Dermis blood vessel endothelial cell (primary cell): ENCODE measurements at places on chromosomes 5 and 9. TPM values are rescaled to one million over a fixed set of nuclear protein-coding genes. Genes with fewer than 3 reads are reported as not detected.
A peak's percentile ranks its signal among the peaks of the same experiment; 100 is the strongest.

GRCh38 chr5:107654827-107655226 lies 15.9 kb downstream of the EFNA5 start:
- no peak for DNase-seq

Gene PGM5
- 110 and 128 TPM in 2 replicates for total RNA-seq

Gene SLC1A1
- 4.1 and 8.4 TPM in 2 replicates for total RNA-seq

Gene SOHLH1
- 0.05 TPM in 1 of 2 replicates, not detected in the other for total RNA-seq

GRCh38 chr5:153237671-153238332 lies 252.7 kb upstream of the GRIA1 start:
- no peak for DNase-seq

- no peak for DNase-seq
Measured at GRCh38 chr5:2832394-2832793, 80.9 kb upstream of the IRX2 start.

DNA sequence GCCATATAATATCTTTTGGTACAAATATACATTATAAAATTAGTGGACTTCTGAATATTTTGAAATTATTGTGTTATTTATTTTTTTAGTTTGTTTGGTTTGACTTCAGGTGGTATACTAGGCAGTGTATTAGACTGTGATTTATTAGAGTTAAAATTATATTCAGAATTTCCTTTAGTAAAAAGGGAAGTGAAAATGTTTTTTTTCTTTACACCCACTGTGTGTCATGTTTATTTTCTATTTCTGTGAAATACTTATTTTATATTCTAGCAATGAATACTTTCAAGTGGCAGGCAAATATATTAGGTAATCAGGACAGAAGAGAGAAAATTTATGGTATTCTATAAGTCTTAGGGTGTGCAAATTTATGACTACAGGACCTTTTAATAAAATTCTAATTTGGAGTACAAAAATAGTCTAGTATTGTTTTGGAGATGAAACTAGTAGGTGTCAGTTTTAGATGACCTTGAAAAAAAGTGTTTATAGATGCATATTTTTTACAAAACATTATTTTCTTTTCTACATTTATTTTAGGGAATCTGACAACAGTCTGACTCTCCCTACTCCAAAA lies 8.8 kb downstream of the CSNK1G3 start:
- no peak for DNase-seq

Gene CARTPT
- total RNA-seq, result not detected in 2 replicates

- DNase-seq, result no peak
Measured at GRCh38 chr5:87916320-87916719, 352.3 kb downstream of the TMEM161B start.

DNA sequence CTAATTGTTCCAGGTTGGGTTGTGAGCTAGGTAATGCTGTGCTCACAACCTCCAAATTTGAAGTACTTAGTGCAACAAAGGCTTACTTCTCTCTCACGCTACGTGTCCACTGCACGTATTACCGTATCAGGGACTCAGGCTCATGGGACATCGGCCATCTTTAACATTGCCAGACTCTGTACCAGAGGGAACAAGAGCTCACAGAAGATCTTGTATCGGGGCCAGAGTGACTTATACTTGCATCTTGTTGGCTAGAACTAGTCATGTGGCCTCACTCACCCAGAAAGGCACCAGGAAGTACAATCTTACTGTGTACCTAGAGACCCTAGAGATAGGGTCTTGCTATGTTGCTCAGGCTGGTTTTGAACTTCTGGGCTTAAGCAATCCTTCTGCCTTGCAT lies 81.1 kb upstream of the KLF9 start:
- DNase-seq, result no peak

Gene ADAMTS2
- total RNA-seq, result 0.42 and 2.4 TPM in 2 replicates

- DNase-seq, result no peak
Measured at GRCh38 chr5:31880449-31880848, 241.5 kb downstream of the PDZD2 start.

DNA sequence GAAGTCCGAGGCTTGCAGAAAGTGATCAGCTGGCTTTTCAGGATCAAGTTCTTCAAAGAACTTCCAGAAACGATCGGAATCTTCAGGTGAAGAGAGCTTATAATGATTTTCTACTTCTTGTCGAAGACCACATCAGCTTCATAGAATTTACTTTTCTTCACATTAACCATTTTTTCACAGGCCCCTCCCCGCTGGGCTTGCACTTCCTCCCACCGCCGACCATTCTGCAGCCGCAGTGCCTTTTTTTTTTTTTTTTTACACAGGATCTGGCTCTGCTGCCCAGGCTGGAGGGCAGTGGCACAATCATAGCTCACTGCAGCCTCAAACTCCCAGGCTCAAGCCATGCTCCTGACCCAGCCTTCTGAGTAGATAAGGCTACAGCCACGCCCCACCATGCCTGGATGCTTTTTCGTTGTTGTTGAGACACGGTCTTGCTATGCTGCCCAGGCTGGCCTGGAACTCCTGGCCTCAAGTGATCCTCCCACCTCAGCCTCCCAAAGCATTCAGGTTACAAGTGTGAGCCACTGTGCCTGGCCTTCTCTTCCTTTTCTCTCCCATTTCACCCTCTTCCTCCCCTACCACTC lies 15.3 kb upstream of the RNF130 start:
- DNase-seq, result no peak

Gene COL5A1
- total RNA-seq, result 8.0 and 9.5 TPM in 2 replicates

GRCh38 chr9:125850763-125851162 lies 103.6 kb downstream of the PBX3 start:
- DNase-seq, result no peak

- no peak for DNase-seq
Measured at GRCh38 chr9:136522314-136523237, 23.3 kb downstream of the NOTCH1 start.

DNA sequence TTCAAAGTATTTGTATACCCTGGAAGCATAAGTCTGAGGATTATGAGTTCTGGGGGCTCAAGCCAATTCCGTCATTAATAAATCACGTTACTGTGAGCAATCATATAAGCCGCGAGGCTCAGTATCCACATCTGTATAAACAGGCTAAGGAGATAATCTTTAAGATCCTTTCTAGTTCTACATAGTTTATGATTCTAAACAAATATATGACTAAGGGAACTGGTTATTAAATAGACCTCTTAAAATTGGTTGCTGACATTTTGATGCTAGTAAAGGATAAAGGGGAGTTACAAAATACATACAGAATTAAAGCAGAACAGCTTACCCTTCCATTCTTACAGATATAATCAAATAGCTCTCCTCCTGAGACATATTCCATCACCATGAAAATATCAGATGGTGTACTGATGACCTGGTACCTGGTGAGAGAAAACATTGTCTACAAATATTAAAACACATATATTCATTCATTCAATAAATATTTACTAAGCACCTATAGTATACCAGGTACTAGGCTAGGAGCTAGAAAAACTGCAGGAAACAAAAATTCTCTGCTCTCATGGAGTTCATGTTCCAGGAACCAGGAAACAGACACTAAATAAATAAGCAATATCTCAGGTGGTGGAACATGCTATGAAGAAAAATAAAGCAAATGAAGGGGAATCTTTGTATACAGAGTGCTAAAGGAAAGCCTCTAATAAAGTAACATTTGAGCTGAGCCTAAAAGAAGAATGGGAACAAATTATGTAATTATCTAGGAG lies 19.5 kb upstream of the TTC33 start:
- DNase-seq, result no peak

DNA sequence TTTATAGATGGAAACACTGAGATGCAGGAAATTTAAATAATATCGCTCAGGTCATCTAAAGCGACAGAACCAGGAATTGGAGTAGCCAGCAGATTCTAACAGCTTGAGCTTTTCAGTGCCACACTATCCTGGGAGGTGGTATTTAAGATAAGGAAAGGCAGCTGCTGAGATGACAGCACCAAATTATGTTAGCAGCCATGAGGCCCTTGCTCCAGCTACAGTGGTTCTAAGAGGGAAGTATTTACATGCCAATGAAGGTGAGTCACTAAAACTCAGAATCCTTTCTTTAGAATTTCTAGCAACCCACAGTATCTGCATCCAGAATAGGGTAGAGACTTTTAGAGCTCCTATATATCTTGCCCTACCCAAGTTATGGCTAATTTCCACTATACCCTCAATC lies 127.0 kb upstream of the VLDLR start:
- no peak for DNase-seq

GRCh38 chr5:138626333-138626944 lies 51.2 kb upstream of the HSPA9 start:
- DNase-seq, result no peak

Gene C9orf43
- total RNA-seq, result 0.23 TPM in 1 of 2 replicates, not detected in the other

DNA sequence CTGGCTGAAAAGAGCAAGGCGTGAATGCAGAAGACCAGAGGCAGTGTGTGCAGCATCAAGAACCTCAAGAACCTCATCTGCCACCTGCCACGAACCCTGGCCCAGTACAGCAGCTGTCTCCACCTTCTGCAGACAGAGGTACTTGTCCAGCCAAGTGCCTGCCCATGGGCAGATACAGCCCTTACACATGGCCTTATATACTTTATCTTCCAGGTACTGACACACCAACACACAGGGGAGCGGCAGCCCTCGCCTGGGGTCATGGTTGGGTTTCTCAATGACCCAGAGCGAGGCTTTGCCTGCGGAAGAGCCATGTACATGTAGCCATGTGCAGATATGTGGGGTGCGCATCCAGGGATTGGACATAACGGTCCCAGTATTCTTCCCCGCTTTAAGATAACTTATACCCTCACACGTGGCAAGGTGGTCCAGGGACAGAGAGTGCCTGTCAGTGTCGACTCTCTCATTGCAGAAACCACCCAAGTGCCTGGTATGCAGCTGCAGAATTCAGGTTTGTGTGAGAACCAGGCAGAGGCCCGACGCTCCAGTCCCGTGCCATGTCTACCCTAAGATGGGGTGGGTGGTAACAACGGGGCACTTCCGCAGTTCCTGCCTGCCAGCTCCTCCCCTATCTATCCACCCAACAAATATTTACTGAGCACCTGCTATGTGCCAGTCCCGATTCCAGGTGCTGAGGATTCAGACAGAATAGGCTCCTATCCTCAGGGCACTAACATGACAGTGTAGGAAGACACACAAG lies 206.9 kb downstream of the FSTL4 start:
- DNase-seq, result no peak

DNA sequence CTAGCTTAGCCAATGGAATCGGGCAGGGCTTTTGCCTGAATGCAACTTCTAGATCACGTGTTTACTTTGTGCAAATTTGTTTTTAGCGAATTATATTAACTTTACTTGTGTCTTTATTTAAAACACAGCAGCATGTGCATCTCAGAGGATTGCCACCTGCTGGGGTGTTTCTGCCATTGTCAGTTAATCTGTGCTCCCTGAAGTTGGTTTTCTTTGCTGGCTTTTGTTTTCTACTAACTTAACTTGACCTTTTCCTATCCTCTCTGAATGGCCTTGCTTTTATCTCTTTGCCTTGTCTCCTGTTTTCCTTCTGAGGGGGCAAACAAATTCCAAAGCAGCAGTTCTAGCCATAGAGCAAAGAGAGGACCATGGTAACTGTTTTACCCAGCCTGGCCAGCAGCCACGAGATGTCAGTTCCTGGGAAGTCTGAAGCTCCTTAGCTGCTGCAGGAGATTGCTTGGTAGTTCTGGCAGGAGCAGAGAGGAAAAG lies 67.6 kb downstream of the ARHGEF28 start:
- DNase-seq, result peak; percentile 68

DNA sequence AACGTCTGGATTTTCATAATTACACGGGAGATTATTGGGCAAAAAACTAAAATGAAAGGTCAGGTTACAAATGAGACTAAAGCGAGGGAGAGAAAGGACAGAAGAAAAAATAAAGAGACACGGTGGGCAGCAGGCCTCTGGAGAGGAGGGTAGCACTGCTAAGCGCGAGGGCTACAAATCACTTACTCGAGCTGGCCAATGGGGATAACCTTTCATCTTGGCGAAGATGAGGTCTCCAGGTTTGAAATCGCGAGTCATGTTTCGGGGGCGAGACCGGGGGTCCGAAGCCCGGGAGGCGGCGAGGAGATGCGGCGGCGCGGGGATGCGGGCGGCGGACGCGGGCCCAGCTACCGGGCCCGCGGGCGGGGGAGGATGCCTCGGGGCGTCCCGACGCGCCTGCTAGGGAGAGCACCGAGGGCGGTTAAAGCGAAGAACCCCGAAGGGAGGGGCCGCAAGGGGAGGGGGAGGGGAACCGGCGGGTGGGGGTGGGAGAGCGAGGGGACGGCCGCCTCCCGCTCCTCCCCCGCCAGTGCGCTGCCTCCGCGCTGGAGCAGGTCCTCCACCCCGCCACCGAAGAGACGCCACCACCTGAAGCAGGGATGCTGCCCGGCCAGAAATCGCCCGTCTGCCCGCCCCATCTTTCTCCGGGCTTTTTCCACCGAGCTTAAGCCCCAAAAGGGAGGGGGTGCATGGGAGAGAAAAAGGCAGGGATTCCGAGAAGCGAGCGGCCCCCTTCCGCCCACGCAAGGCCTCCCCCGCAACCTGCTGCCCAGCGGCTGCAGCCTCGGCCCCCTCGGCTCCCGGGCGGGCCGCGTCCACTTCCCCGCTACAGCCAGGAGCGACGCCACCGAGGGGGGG lies 610 bp downstream of the PSIP1 start:
- DNase-seq, result peak; percentile 44

GRCh38 chr5:130337179-130337888 lies 433.1 kb downstream of the CHSY3 start:
- peak; percentile 46 for DNase-seq

Gene PCDHGB7
- total RNA-seq, result 10.2 and 11.9 TPM in 2 replicates

DNA sequence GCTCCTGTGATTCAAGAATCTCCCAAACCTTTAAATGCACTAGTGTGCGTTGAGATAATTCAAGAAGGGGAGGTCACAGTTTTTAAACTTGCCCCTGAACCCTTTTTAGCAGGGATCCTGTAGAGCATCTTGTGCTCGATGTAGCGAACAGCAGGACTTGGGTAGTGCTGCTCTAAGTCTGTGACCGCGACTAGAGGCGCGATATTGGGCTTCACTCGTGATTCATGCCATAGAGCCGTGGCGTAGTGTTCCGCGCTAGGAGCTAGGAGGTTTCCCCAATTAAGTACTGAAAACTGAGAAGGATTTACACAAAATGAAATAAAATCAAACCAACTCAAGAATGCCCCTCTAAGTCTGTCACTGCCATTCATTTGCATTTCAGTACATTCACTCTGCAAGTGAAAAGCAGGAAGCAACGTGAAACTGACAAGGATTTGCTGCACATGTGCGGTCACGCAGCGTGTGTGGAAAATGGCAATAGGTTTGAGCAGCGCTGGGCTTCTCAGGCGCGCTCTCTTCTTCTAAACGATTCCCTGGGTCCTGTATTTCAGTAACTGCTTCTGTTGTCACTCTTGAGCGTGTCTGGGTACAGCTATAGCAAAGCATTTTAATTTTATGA lies 1135.9 kb upstream of the WWC1 start:
- no peak for DNase-seq

- no peak for DNase-seq
Measured at GRCh38 chr5:73764996-73765395, 139.0 kb downstream of the ARHGEF28 start.

GRCh38 chr5:95725071-95725820 lies 5.9 kb upstream of the RHOBTB3 start:
- DNase-seq, result no peak
